ENCODE measurements at places on chromosomes 6 and 20.
A peak's percentile ranks its signal among the peaks of the same experiment; 100 is the strongest.

- DNase-seq: no peak
Measured at GRCh38 chr6:5516036-5516435, 254.7 kb downstream of the FARS2 start.

DNA sequence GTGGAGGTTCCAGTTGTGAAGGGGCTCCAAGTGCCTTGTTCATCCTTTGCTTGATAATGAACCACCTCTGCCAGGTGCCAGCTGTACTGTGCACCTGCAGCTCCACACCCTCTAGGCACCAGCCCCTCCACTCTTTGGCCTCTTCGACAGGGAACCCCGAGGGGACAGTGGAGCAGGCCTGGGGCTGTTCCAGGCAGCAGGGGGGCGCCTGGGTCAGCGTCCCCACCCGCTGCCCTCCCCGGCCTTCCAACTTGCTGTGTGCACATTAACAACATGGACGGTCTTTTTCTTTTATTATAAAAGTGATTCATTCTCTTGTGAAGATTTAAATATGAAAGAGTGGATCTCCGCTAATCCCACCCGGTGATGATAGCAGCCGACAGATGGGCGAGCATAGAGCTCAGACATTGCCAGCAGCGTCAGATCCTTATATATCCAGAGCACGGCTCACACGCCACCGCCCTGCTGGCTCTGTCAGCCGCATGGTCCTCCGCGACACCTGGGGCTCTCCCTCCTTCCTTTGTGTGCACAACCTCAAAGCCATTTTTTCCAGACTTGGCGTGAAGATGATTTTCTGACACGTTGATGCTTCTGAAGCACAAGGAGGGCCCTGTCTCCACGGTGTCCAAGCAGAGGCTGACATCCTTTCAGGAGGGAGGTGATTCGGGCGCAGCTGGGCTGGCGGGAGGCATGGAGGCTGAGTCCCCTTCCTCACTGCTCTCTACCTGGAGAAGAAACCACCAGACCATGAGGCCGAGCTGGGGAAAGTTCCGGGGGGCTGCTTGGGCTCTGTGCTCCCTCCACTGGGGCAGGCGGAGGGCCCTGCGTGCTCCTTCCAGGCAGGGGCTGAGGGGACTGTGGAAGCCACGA, 22.2 kb upstream of the MRGBP start:
- DNase-seq: no peak

DNA sequence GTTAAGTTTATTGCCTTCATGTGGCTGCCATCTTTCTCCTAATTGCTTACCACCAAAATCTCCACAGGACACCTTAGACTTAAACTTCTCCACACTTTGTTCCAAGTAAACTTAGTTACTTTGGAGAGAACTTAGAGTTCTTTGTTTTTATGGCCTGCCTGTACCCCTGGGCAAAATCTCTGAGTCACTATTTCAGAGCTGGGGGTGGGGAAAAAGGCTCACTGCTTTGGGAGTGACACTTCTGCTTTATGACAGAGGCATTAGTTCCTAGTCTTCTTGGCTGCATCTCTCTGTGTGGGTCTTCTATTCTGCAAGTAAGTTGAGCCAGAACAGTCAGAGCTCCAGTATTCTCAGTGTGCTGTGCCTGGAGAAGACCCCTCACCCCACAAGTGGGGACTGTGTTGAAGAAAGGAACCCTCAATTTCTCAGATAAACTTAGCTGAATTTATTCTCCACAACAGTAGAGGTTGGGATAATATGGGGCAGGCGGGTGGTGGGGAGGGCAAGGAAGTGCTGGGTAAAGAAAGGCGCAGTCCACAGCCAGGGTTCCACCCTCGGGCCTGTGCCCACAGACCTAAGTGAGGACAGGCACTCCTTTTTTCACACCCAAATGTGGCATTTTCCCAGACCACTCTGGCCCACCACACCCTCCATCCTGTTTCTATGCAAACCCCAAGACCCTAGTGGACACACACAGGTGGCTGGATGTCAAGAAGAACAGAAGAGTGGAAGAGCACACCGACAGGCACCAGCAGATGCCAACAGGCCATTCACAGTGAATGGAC, 636.6 kb upstream of the MAN1A1 start:
- DNase-seq: no peak

- no peak for DNase-seq
Measured at GRCh38 chr6:79193971-79194370, 40.5 kb downstream of the HMGN3 start.

DNA sequence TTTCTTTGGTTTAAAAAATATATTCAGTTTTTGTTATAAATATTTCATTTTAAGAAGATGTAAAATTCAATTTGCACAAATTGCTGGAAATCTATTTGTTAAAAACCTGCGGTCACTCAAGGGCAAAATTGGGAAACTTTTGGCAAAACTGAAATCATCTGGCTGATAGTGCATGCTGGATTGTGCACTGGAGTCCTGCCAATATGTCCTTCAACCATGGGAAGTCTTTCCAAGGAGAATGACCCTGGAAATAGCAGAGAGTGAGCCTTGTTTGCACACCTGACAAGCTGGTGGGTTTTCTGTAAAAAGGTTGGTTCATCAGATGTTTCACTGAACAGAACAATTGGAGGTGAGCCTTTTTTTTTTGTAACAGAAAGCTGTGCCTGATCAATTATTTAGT, 413.5 kb downstream of the BTBD3 start:
- no peak for DNase-seq

DNA sequence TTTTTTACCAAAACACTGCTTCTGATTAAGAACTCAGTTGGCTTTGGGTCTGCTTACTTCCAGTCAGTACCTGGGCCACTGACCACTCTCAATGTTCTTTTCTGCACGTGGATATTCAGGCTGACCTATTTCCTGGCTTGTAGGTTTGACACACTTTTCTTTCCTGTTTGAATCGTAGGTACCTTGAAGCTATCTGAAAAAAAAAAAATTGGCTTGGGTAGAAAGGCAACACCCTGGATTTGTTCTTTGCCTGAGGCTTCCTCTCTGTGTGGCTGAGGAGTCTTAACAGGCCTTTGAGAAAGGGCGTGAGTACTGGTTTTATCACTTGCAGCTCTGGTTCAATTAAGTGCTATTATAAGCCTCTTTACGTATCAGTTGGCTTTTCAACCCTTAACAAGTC, 60.6 kb upstream of the IL20RA start:
- no peak for DNase-seq

GRCh38 chr6:158708239-158708638, 58.4 kb downstream of the SYTL3 start:
- no peak for DNase-seq

DNA sequence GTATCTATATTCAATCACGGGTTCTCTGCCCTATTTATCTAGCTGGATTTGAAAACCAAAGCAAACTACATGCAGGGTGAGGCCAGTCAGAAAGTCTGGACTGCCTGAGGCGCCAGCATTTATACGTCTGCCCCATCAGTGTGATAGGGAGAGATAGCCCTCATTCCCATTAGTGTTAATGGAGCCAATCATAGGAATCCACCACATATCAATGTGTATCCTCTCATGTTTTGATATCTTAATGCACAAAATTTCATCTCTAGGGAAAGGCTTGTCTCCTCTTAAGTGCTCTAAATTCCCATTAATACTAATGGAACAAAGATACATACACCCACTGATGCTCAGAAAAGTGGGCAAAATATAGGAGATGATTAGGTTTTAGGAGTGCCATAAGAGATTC, 376.2 kb downstream of the BTBD3 start:
- no peak for DNase-seq

GRCh38 chr20:35627121-35627520, 11.5 kb downstream of the SPAG4 start:
- no peak for DNase-seq

- DNase-seq: peak; percentile 46
Measured at GRCh38 chr6:28589234-28589956, 63.7 kb downstream of the GPX5 start.

DNA sequence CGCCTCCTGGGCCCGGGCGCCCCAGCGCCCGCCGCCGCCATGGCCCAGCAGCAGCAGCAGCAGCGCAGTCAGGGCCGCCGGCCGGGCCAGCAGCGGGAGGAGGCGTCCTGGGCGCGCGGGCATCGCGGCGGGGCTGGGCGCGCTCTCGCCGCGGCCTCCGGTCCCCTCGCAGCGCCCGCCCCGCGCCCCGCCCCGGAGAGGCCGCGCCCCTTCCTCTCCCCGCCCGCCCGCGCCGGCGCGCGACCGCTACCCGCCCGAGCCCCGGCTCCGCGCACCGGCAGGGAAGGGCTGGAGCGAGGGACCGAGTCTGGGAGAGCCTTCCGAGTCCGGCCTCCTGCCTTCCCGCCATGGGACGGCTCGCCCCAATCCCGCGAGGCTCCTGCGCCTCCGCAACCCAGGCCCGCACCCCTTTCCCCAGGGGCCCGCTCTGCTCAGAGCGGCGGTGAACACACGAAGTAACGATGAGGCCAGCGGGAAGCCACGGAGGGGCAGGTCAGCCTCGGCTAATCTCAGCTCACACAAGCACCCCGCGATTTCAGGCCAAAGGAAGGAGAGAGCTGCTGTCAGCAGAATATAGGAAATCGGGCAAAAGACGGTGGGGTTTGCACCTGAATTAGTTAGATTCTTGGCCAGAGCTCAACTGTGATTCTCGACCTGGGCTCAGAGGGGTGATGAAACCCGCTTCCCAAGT, at the start of gene TXNDC5:
Gene TXNDC5, minus strand, starts transcription at position 135 of the 691 bp plus-strand sequence. Its CDS starts 12 bp downstream, at position 123.
- DNase-seq: peak; percentile 73

DNA sequence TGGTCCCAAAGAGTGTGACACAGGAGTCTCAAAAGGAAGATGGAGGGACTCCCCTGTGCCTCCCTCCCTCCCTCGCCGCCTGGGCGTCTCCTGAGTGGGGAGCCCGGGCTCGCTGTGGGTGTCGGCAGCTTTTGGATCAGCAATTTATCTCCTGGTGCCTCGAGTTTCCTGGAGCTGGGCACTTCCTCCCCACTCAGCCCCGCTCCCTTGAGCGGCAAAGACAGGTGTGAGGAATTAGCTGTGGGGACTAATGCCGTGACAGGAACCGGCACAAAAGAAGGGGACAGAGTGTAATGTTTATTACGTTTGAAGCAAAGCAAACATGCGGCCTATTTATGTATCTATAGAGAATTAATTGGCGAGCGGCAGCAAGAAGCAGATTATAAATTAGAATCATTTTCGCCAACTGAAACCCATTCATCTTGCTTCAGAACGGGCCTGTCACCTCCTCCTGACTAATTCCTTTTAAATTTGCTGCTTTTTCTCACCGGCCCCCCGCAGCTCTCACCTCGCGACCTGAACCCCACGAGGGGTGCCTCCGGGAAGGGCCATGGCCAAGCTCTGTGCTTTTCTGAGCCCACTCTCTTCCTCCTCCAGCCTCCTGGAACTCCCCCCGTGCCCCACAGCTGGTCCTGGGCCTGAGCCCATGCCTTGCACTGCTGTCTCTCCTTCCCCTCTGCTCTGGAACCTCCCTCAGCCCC, 8.8 kb upstream of the CDH22 start:
- no peak for DNase-seq

- no peak for DNase-seq
Measured at GRCh38 chr6:74912234-74912633, 293.6 kb downstream of the COL12A1 start.

GRCh38 chr6:144007478-144008119, 460 bp downstream of the PLAGL1 start:
- no peak for DNase-seq

DNA sequence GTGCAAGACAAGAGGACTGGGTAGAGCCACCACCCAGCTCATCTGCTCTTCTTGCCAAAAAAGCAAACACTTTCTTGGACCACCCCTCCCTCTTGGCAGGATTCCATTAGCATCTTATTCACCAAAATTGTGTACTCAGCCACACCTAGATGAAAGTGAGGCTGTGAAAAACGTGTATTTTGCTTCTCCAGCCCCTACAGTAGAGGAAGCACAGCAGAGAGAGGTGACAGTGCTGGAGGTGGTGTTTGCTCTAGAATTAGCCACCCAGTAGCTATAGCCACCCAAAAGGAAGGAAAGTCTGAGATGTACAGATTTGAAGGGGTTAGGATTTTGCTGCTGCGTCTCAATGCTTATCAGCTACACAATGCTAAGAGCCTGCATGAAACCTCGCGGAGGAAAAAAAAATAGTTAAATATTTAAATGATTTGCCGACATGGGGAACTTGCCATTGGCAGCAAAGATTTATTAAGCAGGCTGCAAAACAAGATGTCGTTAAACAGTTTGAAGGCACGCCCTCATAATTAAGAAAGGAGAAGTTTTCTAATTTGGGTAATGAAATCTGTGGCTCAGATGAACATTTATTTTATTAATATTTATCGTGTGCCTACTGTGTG, 287.3 kb downstream of the ZNF217 start:
- DNase-seq: no peak

DNA sequence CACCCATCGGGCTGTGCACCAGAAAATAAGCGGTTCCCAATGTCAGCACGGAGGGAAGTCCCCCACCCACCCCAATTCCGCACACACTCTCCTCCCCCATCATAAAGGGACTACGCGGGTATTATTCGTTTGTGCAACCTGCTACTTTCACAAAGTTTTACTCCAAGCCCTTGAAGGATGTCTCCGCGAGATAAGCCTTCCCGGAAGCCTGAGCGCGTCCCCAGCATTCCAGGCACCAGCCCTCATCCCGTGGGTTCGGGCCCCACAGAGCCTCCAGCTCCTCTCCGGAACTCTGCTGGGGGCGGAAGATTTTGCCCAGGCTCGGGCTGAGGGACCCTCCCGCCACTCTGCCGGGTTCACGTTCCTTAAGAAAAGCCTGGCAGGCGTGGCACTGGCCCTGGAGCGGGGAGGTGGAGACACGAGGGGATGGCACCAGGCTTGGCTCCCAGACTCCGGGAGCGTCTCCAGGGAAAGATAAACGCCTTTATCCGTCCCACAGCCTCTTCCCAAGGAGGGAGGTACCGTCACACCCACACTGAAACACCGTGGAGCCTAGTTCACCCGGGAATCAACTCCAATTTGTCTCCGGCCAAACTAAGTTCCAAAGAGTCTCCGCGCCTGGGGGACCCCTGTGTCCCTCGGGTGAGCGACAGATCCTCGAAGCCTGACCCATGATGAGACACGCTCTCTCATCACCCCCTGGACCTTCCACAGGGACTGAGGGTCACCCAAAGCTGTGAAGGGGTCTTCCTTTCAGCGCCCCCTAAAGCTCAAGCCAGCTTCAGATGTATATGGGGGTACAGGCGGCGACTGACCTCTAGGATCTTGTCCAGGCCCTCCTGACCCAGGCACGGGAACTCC, 934 bp downstream of the KCNK5 start:
- DNase-seq: no peak

DNA sequence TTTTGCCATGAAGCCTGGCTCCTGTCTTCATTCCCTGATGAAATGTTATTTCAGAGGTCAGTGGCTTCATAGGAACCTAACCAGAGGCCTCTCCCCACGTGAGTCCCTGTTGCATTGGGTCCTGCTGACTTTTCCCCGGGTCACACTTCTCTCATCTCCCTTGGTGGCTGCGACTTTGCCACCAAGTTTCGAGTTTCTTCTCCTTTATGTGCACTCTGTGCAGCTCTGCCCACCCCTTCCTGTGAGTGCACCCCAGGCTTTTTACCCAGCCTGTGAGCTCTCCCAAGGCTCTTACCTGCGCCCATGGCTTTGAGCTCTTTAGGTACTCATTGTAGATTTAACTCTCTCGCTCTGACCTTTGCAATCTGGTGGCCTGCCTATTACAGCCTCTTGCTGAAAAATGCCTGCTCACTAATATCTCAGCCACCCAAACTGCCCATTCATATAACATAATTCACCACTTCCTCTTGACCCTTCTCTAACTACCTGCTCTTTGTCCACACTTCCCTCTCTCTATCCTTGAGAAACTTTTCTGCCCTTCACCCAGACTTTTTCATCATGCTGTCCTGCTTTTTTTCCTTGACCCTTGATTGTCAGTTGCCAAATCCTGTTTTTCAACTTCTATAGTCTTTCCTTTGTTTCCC, 105.9 kb downstream of the SASH1 start:
- DNase-seq: no peak

- DNase-seq: no peak
Measured at GRCh38 chr6:144162977-144163376, 12.7 kb downstream of the STX11 start.

GRCh38 chr6:32222333-32223230, 1.3 kb downstream of the NOTCH4 start:
- DNase-seq: no peak

GRCh38 chr20:48801197-48801596, 26.6 kb downstream of the PREX1 start:
- no peak for DNase-seq
